ENCODE measurements at places on chromosomes 11 and 22.

DNA sequence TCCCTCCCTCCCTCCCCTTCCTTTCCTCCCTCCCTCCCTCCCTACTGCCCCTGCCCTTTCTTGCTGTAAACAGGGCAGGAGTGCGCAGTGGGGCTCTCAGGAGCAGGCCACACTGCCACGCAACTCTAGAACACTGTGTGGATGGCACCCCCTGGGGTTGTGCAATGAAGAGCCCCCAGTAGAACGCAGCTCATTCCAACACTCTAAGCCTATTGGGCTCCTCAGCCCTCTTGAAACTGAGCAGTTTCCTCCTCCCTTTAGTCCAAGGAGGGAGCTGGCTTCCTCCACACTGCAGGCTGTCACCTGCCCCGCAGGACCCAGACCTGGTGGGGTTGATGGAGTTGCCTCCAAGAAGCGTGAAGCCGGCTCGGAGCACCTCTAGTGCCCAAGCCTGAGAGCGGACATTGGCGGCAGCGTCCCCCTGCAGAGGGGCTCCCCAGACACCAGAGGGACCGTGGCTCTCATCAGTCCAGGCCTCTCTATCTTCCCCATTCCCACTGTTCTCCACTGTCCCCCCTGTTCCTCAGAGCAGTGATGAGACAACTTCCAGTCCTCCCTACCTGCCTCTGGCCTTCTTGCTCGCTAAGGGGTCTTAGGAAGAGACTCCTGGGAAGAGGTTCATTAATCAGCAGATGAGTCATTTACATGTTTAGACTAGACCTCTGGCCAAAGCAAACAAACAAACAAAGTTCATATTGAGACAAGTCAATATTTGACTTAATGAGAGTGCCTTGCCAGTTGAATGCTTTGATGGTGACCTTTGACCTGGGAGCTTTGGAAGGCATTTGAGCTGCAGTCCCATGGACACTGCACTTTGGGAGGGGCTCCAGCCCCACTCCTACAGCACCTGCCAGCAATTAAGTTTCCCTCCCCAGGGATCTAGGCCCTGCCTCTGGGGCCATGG is 64.0 kb downstream of the RPUSD4 start:
- no peak for DNase-seq

- no peak for DNase-seq
These were observed 33.2 kb downstream of the PIWIL3 start for GRCh38 chr22:24741357-24741756.

GRCh38 chr11:6357222-6357621 is 33.1 kb upstream of the SMPD1 start:
- peak; percentile 89 for DNase-seq

- peak; percentile 37 for DNase-seq
These were observed 52.8 kb upstream of the CCDC188 start for GRCh38 chr22:20203552-20204201.

- DNase-seq: no peak
These were observed 983.4 kb upstream of the FAT3 start for GRCh38 chr11:91241226-91241625.

GRCh38 chr22:45322873-45323525 is 13.3 kb downstream of the FAM118A start:
- no peak for DNase-seq

- DNase-seq: peak; percentile 41
These were observed 913 bp downstream of the ZNHIT2 start for GRCh38 chr11:65116370-65117205.

GRCh38 chr22:30313527-30314363 is 13.0 kb downstream of the TBC1D10A start:
- no peak for DNase-seq

GRCh38 chr11:34261820-34262219 is 96.0 kb downstream of the ABTB2 start:
- DNase-seq: no peak

GRCh38 chr22:49305214-49305965 is 522.3 kb downstream of the BRD1 start:
- peak; percentile 61 for DNase-seq

- DNase-seq: no peak
These were observed 1.0 kb upstream of the PRDM10 start for GRCh38 chr11:130003717-130004001.

DNA sequence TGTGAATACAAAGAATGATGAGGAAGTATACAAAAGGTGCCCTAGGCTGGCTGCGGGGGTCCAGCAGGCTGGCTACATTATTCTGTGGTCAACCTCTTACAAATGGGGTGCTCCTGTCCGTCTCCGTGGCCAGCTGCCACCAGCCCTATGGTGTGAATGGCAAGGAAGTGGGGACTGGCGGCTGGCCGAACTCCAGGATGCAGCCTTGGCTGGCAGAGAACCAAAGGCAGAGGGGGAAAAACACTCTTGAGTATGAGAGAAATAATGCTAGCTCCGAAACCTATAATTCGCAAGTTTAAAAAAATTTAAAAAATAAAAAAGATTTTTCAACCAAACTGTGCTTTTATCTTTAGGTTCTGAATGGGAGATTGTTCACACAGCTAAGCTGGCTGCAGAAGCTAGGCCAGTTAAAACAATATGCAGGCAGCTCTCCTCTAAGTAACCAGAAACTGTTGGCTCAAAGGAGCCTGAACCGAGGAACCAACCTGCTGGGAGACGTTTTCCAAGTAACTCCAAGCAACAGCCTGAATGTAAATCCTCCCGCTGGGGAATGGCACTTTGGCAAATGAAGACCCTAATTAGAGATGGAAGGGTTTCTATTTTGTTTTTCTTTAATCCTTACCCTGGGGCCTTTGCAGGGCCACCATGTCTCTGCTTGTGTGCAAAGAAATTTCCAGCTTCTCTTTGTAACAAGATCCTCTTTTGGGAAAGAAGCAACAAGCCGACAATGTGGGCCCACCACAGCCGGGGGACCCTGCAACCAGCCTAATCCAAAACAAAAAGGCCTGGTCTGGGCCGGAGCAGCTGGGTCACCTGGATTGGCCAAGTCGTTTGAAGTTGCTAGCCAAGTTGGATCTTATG is 50.2 kb downstream of the C22orf31 start:
- DNase-seq: no peak

- DNase-seq: peak; percentile 30
These were observed 551 bp downstream of the AGBL2 start for GRCh38 chr11:47714554-47715081.

DNA sequence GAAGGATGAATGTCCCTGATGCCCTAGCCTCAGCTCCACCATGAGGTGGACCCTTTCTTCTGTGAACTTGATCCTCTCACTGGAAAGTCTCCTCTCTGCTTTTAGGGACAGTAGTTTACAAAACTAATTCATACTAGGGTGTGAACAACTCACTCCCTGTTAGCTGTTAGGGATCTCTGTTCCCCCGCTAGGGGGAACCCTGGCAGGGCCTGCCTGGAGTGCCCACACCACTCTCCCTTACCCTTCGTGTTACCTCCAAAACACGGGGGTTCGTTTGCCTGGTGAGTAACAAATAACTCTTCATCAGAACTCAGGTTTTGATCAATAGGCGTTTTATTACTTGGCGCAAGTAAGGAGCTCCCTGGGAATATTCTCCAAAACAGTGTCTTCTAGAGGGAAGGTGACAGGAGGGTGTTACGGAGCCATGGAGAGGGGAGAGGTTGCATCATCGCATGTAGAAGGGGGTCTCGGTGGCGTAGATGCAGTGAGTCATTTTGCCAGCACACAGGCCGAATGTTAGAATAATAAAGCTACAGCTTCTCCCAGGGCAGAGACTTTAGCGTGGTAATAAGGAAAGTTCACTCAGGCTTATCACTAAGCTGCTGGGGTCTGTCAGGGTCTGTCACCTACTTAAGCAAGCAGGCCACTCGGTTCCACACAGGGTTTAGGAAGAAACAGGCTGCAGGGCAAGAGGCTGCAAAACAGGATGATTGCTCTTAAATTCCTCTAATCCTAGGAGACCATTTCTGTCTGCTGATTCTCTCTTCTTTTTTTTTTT is 45.8 kb downstream of the C11orf96 start:
- DNase-seq: no peak

- DNase-seq: no peak
These were observed 8.4 kb downstream of the OLFML1 start for GRCh38 chr11:7493670-7494069.

GRCh38 chr11:120869097-120869496 is 154.8 kb upstream of the TBCEL start:
- DNase-seq: no peak

DNA sequence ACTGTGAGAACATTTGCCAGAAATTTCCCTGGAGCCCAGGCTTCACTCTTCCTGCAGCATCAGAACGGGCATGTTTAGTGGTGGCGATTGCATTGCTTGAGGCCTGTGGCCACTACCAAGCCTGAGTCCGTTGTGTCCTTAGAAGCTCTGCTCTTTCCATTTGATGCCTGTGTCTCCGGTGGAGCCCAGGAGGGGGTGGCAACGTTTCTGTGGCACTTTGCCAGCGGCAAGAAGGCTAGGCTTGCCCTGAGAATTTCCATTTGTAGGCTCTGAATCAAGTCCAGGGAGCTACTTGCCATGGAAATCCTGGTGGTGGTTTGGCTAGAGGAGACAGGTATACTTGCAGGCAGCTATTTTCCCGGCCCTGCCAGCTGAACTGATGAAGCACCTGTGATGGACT is 47.1 kb downstream of the ADAMTS8 start:
- DNase-seq: no peak

GRCh38 chr11:69694781-69695180 is 9.0 kb downstream of the FGF19 start:
- DNase-seq: no peak

- no peak for DNase-seq
These were observed 40.7 kb upstream of the COMT start for GRCh38 chr22:19900707-19901436.

DNA sequence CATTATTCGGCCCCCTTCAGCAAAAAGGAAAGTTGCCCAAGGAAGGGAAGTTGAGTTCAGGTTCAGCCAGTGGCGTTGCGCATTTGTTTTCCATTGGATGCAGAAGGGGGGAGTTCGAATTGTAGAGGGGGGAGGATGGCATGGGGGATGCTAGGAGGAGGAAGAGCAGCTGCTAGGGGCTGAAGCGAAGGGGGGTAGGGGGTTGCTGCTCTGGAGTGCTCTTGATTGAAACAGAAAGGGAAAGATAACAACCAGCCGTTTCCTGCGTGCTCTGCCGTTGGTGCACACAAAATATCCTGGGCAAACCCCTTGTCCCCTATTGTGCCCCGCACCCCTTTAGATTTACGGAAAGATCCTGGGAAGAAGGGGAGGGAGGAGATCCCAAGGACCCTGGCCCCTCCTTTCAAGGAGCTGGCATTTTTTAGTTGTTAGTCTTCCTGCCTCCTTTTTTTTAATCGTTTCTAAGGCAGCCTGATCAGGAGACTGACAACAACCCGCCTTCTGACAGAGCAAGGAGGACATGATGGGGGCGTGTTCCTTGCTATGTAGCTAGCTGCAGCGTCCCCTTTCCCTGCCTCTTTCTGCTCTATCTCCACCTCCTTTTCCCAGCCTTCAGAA is 2.1 kb downstream of the KMT2A start:
- DNase-seq: peak; percentile 62

DNA sequence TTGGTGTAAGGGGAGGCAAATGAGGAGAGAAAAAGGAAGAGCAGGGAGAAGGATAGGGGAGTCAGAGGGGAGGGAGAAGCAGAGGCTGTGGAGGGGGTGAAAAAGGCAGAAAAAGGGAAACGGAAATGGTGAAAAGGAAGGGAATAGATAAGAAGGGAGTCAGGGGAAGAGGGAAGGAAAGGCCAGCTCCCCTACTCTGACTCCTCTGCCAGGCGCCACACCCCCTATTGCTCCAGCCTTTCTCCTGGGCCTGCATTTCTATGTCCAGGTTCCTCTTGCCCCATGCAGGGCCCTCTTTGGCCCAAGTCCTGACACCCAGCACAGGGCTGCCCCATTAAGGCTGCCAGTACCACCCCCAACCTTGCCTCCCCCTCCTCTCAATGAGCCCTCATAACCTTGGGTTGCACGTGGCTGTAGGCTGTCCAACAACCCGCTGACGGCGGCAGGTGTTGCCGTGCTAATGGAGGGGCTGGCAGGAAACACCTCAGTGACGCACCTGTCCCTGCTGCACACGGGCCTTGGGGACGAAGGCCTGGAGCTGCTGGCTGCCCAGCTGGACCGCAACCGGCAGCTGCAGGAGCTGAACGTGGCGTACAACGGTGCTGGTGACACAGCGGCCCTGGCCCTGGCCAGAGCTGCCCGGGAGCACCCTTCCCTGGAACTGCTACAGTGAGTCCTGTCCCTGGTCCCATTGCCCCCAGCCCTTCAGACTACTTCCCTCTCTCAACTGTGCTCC is 3.4 kb upstream of the NHERF4 start:
- DNase-seq: no peak

DNA sequence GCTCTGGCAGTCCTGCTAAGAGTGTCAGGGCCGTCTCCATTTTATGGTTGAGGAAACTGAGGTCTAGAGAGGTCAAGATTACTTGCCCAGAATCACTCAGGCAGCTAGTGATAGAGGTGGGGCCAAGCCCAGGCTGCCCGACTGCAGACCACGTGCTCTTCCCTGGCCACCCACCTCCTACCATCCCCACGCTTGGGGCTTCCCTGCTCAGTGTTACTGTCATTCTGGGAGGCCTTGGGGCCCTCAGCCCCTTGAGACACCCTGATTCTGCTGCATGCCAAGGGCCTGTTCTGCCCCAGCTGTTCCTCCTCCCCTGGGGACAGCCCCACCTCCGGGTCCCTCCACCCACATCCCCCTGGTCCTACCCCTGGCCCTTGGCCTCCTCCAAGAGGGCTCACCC is 17.2 kb upstream of the TAB1 start:
- no peak for DNase-seq

DNA sequence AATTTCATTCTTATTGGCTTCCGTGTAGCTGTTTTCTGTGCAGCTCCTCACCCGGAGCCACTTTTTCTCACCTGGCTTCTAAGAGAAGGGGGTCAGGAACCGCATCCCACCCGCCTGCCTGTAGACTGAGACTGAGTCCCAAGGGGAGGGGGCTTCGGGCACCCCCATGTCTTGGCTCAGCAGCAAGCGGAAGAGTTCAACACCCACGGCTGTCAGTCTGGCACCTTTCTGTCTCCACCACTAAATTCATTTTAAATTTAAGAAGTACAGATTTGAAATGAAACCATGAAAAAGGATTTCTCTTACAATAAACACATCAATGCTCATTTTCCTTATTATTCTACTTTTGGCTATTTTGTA is 66.7 kb downstream of the EFCAB6 start:
- no peak for DNase-seq

DNA sequence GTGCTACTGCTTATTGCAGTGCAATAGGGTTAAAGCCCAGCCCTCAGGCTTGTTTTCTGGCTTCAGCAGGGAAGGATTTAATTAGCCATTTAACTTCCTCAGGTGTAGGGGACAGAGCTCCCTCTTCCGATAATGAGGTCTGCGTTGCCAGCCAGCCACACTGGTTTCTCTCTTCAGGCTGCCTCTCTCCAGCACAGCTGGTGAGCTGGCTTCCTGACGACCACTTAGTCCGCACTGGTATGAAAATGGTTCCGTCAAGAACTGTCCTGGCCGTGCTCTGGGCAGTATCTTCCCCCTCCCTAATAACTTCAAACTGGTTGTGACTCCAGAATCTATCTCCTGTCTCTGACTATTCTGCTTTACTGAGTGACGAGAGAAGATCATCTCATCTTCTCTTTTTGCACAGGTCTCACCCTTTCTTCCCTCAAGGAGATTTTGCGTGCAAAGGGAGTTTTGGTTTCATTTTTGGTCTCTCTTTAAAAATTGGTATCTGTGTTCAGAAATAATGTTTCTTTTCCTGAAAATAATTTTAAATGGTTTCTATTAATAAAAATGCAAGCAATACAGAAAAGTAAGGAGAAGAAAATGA is 49.2 kb downstream of the CNTN5 start:
- no peak for DNase-seq

GRCh38 chr22:22395245-22395644 is 113.3 kb downstream of the ZNF280B start:
- peak; percentile 40 for DNase-seq

- DNase-seq: no peak
These were observed 30.9 kb downstream of the EIF3F start for GRCh38 chr11:8017894-8018483.

All from suppressor macrophage treated with lipopolysaccharide for 4 hours (primary cell).